ENCODE measurements at places on chromosomes 12 and 14.

GRCh38 chr12:89663577-89664357, 44.9 kb downstream of the ATP2B1 start:
- DNase-seq: no peak

DNA sequence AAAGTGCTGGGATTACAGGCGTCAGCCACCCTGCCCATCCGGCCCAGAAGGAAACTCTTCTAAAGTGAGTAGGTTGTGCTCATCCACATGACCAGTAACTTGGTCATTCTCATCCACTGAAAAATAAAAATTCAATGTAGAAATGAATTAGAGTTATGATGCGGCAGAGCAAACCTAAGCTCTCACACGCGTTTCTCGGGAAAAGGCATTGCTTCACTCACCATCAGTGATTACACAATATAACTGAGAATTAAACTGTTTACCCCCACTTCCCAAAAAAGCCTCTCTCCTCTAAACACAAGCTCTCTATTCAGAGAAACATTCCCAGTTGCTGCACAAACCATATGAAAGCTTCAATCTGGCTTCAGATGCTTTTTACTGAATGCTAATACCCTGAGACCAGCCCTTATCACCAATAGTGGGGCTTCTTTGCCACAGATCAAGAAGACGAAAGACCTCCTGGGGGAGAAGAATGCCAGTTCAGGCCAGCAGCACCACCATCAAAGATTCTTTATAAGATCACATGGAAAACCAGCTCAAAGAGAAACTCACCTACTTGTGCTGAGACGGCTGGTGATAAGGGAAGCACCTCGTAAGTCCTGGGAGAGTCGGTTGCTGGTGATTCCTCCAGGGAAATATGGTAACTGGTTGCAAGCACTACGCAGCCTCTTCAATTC, 121.5 kb upstream of the SFSWAP start:
- no peak for DNase-seq

DNA sequence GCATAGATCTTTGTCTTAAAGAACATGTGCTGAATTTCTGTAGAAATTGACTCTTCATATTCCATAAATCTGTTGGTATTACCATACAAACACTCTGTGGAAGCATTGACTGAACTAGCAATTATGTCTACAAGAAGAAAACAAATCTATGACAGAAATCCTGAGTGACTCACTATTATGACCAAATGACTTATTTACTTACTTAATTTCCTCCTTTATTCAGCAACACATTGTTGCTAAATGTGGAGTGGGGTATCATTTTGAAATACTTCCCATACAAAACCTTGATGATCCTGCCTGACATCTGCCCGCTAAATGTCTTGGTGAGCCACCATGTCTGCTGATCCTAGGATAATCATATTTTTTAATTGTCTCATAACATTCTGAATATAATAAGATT, 99.1 kb upstream of the SLCO1C1 start:
- DNase-seq: no peak

GRCh38 chr12:73414926-73415325, 1122.7 kb upstream of the ATXN7L3B start:
- no peak for DNase-seq

All from left kidney (tissue), 8 donors.